Left lung (tissue), 14 donors: ENCODE measurements at places on chromosomes 11 and 22. TPM values are rescaled to one million over a fixed set of nuclear protein-coding genes. Genes with fewer than 3 reads are reported as not detected.
A peak's percentile ranks its signal among the peaks of the same experiment; 100 is the strongest.

GRCh38 chr11:95616256-95616804, 173.3 kb downstream of the FAM76B start:
- no peak for DNase-seq

GRCh38 chr11:12674571-12674935, 332 bp downstream of the TEAD1 start:
- DNase-seq: no peak

DNA sequence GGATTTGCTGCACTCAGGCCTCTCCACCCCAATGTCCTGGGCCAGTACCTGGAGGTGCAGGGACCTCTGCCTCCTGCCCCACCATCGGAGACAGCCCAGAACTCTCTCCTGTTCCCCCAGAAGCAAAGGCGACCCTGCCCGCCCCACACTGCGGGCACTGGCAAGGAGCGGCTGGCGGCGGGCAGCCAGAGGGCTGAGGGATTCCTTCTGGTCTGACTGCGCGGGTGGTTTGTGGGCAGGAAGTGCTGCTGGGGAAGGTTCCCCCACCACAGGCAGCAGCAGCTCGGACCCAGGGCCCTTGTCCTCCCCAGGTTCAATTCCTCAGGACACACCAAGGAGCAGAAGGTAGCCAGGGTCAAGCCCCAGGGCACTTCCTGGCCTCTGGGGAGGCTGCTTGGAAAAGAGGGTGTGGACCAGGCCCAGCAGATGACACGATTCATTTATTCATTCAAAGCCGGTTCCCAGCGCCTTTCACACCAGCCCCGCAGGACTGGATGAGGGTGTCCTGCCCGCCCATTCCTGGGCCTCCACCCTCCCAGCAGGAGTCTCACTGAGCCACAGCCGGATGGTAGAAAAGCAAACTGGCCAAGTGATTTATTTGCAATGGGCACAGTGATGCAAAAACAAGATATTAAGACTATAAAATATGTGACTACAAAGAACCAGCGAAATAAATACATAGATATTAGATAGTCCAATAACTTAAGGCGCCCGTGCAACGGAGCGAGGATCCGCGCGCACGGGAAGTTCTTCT, 1.2 kb downstream of the PHLDA2 start:
- peak; percentile 35 for DNase-seq

The NNMT gene
- 2.0 TPM for polyA plus RNA-seq

The HOATZ gene
- 8.5 TPM for polyA plus RNA-seq

The OR8K1 gene
- not detected for polyA plus RNA-seq

The OR10G8 gene
- not detected for polyA plus RNA-seq
